ENCODE measurements at places on chromosomes 2 and 18.

- DNase-seq, result no peak
Observed at GRCh38 chr2:127032621-127033020, 74.3 kb downstream of the BIN1 start.

GRCh38 chr2:8059255-8059654, 622.6 kb upstream of the ID2 start:
- no peak for DNase-seq

DNA sequence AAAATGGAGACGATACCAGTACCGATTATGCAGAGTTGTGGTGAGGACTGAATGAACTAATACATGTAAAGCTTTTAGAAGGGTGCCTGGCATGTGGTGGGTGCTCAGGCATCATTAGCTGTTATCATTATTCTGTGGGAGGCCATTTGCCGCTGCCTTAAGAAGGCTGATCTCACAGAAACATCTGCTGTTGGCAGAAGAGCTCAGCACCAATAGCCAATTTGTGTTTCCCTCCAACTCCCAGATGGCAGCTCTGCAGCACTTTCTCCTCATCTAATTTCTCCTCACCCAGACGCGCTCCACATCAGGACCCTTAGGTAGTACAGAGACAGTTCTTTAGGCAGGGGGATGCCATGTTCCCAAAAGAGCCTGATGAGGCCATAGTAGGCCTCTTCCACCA, 15.8 kb upstream of the CYP1B1 start:
- no peak for DNase-seq

DNA sequence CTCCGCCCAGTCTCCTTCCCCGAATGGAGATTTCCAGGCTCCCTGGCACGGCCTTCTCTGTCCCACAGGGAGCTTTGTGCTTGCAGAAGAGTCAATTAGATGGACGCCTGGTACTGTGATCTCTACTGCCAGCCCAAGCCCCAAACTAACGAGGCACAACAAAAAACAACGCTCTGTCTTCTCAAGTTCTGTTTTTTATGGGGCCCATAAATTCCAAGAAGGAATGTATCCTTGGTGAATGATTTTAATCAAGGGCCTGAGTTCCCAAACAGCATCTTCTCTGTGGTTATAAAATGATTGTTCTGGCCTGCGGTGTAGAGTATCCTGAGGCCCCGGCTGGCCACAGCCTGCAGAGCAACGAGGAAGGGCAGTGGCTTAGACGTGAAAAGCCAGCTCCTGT, 219.5 kb downstream of the CLIP4 start:
- DNase-seq, result no peak

DNA sequence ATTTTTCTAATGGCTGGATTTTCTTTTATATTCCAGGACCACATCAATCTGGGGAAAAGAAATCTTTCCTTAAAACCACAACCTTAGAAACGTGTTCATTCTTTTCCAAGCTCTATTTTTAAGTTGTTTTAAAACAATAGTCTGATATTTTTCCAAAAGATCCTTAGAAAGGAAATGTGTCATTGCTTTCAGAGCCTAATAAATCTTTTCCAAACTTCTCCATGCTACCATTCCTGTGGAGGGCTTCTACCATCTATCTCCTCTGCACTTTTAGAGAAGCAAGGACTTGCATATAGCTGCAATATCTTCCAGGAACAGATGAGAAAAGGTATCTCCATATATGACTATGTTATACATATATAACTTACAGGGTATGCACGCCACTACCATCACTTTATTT, 21.2 kb downstream of the WDFY1 start:
- peak; percentile 49 for DNase-seq

DNA sequence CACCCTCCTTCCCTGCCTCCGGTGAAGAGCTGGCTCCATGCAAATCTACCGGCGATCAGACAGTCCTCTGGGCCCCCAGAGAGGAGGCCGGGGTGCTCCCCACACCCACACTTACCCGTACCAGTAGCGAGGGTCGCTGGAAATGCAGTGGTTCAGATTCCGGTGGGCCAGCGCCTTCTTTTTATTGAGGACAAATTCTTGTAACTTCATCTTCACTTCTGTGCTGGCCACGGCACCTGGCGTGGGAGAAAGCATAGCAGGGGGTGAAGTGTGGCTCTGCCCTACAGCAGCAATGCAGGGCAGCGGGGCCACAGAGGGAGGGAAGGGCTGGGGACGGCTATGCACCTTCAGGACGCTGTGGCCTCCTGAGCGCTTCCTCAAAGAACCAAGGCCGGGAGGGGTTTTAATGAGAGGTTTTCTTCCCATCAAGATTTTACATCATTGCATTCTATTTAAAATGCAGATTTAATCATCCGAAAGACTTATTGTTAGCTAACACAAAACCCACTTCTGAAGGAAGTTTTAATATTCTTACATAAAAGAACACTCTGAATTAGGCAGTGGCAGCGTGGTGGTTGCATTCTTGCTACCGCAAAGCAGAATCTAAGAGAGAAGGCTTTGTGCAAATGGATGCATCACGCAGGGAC, 237.0 kb downstream of the HDAC4 start:
- no peak for DNase-seq

DNA sequence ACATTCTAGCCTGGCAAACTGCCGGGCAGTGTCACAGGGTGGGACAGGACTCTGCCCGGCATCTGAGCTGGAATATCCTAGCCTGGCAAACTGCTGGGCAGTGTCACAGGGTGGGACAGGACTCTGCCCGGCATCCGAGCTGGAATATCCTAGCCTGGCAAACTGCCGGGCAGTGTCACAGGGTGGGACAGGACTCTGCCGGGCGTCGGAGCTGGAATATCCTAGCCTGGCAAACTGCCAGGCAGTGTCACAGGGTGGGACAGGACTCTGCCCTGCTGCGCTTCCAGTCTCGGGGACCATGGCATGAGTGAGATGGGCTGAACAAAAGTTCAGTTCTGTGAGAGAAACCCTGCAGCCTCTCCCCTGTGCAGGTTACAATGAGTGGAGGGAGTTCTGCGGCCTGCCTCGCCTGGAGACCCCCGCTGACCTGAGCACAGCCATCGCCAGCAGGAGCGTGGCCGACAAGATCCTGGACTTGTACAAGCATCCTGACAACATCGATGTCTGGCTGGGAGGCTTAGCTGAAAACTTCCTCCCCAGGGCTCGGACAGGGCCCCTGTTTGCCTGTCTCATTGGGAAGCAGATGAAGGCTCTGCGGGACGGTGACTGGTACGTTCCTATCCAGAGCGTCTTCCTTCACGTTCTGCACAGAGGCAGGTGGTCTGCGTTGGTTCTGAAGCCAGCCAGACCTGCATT, 80.3 kb downstream of the TPO start:
- no peak for DNase-seq

DNA sequence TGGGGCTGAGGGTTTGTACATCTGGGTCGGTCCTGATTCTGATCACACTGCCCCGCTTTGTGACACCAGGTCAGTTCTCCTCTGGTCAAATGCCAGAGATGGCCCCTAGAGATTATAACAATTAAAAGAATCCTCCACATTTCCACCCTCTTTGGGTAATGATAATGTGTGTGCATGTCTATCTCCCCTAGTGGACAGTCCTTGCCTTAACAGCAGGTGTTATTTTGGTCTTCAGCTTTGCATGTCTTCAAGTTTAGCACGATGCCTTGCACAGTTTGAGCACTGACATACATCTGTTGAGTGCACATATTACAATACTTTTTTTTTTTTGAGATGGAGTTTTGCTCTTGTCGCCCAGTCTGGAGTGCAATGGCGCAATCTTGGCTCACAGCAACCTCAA, 25.7 kb upstream of the COX7A2L start:
- DNase-seq, result no peak

DNA sequence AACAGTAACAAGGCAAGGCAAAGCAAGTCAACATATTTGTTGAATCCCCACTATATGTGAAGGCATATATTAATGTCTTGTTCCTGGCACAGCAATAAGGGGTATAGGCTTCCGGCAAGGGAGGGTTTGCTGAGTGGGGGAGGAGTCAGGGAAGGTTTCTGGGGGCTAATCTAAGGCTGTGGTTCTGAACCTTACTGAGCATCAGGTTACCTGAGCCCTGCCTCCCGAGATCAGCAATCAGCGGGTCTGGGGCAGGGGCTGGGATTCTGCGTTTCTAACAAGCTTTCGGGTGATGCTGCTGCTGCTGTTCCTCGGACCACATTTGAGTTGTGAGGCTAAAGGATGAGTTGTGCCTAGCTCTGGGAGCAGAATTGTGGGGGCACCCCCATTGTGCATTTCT, 401.7 kb upstream of the SPRED2 start:
- DNase-seq, result no peak

DNA sequence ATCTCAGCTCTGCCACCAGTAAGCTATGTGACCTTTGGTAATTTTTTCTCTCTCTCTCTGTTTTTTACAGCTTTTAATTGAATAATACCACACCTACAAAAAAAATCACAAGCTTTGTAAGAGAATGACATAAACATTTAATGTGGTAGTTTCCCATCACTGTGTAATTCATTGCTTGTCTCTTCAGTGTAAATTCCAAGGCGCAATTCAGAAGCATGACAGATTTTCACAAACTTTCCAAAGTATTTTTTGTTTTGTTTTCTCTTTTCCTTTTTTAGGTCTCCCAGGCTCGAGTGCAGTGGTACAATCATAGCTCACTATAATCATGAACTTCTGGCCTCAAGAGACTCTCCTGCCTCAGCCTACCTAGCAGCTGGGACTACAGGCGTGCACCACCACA, 25.0 kb upstream of the PPM1B start:
- no peak for DNase-seq
